ENCODE measurements at places on chromosomes 13 and 19. TPM values are rescaled to one million over a fixed set of nuclear protein-coding genes. Genes with fewer than 3 reads are reported as not detected.

PSG7 gene
- total RNA-seq = 0.36 TPM

ZNF320 gene
- total RNA-seq = 8.9 TPM

VAV1 gene
- not detected for total RNA-seq

EHD2 gene
- 300 TPM for total RNA-seq

TNPO2 gene
- total RNA-seq = 37.2 TPM

RDH8 gene
- not detected for total RNA-seq

ZNF221 gene
- 7.5 TPM for total RNA-seq

CADM4 gene
- 0.36 TPM for total RNA-seq

RXFP2 gene
- not detected for total RNA-seq

PSG11 gene
- not detected for total RNA-seq

ZFR2 gene
- total RNA-seq = not detected

CEACAM6 gene
- total RNA-seq = not detected
